Aorta (tissue), 5 donors: ENCODE measurements at places on chromosomes 6 and 20. TPM values are rescaled to one million over a fixed set of nuclear protein-coding genes. Genes with fewer than 3 reads are reported as not detected.

DNA sequence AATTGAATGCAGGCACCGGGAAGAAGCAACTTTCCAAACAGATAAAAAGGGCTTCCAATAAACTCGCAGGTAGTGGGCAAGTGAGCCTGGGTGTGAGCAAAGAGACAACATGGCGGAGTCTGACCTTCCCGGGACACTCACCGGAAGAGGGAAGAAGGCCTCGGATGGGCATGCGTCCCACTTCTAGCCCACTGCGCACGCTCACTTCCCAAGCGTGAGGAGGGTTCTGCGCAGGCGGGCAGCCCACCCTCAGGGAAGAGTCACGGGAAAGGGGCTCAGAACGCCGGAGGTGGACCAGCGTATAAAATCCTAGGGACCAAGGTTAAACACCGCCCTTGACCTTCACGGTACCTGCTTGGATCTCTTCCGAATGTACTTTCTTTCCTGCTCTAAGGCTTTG, 95.5 kb upstream of the AFDN start:
- no peaks in the 10 kb centered on the region for H3K4me1 ChIP-seq
- no peak overlapping the region for H3K27ac ChIP-seq
- no peaks in the 10 kb centered on the region for H3K27me3 ChIP-seq
- H3K36me3 ChIP-seq = no peaks in the 10 kb centered on the region
- no peak for DNase-seq

DNA sequence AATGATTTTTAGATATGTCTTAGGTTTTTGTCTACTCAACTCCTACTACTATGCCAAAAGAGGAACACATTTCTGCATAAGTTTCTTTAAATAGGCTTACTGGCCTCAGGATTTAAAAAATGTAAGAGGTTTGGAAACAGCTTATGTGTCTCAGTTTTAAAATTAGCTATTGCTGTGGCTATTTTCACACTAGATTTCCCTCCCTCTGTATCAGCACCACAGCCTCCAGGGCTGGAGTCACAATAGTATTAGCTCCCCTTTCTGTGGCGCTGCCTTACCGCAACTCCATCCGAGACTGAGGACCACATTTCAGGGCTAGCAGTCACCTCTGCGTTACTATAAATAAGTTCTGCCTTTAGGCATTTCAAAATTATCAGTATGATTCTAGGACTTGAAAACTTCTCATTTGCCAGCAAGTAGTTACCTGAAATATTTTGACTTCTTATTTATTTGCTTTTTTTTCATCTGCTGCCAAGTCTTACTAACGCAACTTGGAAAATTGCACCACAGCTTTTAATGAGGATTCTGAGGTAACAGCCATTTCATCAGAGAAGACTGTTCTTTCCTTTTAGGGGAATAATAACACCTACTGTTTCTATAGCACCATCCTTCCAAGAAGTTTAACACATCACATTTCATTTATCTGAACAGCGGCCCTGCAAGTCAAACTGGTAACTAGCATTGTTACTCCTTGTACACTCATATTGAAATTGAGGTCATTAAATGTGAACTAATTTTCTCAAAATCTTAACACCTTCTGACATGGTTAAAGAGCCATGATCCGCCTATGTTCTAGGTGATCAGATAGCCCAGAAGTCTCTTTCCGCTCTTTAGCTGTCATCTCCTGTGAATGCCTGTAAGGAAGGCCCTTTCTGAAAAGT, 105.9 kb downstream of the GJA10 start:
- no peaks in the 10 kb centered on the region for H3K36me3 ChIP-seq
- no peaks in the 10 kb centered on the region for H3K27me3 ChIP-seq
- peaks cover 2% of the 10 kb centered on the region for H3K4me1 ChIP-seq
- H3K27ac ChIP-seq = peak overlapping the region; percentile 24
- DNase-seq = no peak
- no peak overlapping the region for H3K4me3 ChIP-seq

DNA sequence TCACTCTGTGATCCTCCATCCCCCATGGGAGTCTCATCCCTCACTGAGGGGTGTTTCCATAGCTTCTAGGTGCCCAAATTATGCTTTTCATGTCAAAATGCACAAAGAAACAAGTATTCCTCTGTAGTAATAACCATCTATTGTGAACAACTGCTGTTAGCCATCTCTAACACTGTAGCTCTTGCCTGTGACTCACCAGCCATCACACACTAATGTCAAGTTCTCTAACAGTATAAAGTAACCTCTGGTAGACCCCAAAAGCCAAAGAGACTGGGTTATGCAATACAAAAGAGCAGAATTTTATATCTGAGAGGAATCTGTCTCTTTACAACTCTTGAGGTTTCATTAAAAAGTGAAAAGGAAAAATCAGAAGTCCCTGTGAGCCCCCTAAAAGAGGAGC, 25.4 kb upstream of the IYD start:
- H3K27ac ChIP-seq = no peak overlapping the region
- H3K4me1 ChIP-seq = no peaks in the 10 kb centered on the region
- H3K27me3 ChIP-seq = no peaks in the 10 kb centered on the region
- no peak for DNase-seq
- no peak overlapping the region for H3K4me3 ChIP-seq
- no peaks in the 10 kb centered on the region for H3K36me3 ChIP-seq

- no peaks in the 10 kb centered on the region for H3K36me3 ChIP-seq
- DNase-seq = no peak
- H3K4me3 ChIP-seq = no peak overlapping the region
- H3K27me3 ChIP-seq = no peaks in the 10 kb centered on the region
Observed at GRCh38 chr6:106516616-106517015, 112.7 kb downstream of the RTN4IP1 start.

DNA sequence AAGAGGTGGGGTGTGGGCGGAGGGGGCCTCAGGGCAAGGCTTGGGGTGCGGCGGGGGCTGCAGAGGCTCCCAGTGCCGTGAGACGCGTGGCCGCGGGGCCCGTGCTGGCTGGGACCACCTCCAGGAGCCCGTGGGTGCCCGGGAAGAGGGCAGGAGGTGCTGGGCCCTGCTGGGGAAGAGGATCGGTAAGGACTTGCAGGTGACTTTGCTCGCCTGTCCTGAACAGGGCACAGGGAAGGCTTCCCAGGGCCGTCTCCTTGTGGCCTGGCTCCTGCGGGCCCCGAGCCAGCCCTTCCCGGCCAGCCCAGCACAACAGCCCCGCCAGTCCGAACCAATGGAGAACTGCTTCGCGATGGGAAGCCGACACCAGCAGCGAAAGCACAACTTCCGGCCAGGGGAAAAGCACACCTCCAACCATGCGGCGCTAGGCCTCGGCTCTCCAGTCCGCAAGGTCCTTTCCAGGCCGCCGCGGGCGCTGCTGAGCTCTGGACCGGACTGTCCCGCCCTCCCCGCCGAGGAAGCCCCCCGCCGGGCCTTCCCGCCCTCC, 32.3 kb downstream of the IRF4 start:
- H3K36me3 ChIP-seq = no peaks in the 10 kb centered on the region
- no peaks in the 10 kb centered on the region for H3K4me1 ChIP-seq
- DNase-seq = no peak
- H3K27me3 ChIP-seq = no peaks in the 10 kb centered on the region
- H3K4me3 ChIP-seq = no peak overlapping the region

DNA sequence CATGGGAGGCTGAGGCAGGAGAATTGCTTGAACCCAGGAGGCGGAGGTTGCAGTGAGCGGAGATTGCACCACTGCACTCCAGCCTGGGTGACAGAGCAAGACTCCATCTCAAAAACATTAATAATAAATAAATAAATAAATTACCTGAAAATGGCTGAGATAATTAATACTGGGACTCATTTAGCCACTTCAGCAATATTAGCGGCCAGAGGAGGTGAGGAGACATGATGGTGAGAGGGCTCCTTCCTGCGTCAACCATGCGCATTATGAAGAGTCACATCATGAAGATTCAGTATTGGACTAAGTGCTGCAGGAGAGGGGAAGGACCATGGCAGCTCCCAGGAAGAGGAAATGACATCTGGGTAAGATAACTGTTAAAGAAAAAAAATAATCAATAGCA, 2.9 kb upstream of the PYGB start:
- no peak for DNase-seq
- no peaks in the 10 kb centered on the region for H3K27me3 ChIP-seq
- no peak overlapping the region for H3K4me3 ChIP-seq
- no peaks in the 10 kb centered on the region for H3K4me1 ChIP-seq
- H3K36me3 ChIP-seq = no peaks in the 10 kb centered on the region

DNA sequence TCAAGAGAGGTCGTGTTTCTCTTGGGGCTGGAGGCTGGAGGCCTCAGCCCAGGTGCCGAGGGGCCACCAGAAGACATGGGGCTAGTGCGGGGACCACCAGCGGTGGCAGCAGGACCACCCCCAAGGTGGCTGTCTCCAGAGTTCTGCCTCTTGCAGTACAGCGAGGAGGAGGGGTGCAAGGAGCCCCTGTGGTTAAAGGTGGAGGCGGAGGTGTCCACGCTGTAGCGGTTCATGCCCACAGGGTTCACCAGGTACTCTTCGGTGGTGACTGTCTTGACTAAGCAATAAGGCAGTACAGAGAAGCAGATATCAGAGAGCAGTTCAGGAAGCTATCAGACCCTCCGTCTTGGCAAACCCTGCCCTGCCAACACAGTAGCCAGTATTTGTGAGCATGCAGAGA, 103.4 kb downstream of the SCML4 start:
- no peak for DNase-seq
- no peak overlapping the region for H3K27ac ChIP-seq
- no peak overlapping the region for H3K4me3 ChIP-seq

GRCh38 chr6:133070410-133071043, 170.6 kb upstream of the EYA4 start:
- H3K36me3 ChIP-seq = no peaks in the 10 kb centered on the region
- no peak overlapping the region for H3K4me3 ChIP-seq
- no peaks in the 10 kb centered on the region for H3K4me1 ChIP-seq

DNA sequence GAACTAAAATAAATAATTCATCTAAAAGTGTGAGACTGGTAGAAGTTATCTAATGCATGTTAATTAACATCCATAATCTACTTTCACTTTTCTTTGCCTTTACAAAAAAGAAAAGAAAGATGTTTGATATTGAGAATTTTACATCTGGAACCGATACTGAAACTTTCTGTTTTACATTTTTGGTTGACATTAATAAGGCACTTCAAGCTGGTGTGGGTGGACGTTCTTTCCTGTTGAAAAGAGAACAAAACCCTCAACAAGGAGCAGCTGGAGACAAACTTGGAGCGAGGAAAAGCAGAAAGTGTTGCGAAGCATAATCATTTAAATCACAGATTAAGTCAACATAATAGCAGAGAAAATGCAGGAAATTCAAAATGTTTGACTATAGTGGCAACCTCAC, 575.2 kb upstream of the ADGRB3 start:
- DNase-seq = no peak
- H3K4me3 ChIP-seq = no peak overlapping the region
- no peaks in the 10 kb centered on the region for H3K4me1 ChIP-seq
- no peaks in the 10 kb centered on the region for H3K36me3 ChIP-seq
- H3K27ac ChIP-seq = no peak overlapping the region

DNA sequence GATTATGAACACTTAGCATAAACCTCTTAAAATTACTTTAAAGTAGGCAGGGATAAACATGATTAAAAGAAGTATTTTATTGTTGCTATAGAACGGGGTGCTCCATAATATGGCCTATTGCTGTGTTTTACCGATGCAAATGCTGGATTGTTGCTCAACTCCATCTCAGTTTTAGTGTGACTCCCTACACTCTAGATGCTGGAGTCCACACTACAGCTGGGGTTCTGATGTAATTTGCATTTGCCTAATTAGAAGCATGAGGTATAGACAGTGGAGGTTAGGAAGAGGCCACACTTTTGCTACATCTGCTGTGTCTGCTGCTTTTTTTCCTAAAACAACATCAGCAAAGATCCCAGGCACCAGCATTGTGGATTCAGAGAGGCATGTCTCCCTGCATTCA, 6.7 kb upstream of the HMGN3 start:
- H3K27ac ChIP-seq = no peak overlapping the region
- no peaks in the 10 kb centered on the region for H3K36me3 ChIP-seq
- DNase-seq = no peak
- H3K27me3 ChIP-seq = no peaks in the 10 kb centered on the region
- no peaks in the 10 kb centered on the region for H3K4me1 ChIP-seq

DNA sequence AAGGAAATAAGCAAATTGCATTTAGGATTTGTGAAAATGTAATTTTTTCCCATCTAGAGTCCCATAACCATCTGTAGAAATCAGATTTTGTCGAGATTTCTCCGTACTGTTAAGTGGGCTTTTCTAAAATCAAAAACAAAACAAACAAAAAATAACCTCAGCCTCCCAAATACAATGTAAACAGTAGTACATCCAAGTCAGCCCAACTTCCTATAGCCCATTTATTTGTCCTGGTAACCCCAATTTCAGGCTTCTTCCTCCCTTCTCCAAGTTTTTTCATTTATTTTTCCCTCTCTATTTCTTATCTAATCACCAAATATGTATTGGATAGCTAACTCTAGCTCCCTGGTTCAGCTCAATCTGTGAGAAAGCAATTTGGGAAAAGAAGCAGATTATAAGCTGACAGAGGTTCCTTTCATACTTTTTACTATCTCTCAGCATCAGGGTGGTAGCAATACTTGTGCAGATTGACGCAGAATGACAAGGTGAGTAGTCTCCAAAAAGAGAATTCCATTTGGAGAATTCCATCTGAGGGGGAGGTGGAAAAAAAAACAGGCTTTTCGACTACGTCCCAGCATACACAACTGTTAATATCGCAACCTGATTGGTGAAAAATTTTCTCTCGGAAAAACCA, 132.6 kb upstream of the BTN3A2 start:
- peaks cover 2% of the 10 kb centered on the region for H3K4me1 ChIP-seq
- DNase-seq = no peak
- no peak overlapping the region for H3K27ac ChIP-seq
- H3K36me3 ChIP-seq = no peaks in the 10 kb centered on the region
- no peak overlapping the region for H3K4me3 ChIP-seq

DNA sequence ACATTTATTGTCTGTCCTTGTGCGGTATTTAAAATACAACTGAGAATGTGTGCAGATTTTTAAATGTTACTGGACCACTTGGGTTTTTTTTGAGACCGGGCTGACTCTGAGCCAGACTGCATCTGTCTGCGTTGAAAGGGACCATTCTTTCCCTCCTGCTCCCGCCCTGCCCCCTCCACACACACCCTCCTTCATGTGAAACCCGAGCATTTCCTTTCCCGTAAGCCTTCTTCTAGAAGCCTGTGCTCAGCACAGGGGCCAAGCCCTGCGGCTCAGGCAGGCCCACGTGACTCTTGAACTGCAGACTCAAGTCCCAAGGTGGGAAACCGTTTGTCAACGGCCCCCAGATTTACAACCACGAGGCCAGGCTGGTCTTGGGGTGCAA, 82.7 kb upstream of the FOXC1 start:
- peak; percentile 76 for DNase-seq
- H3K27ac ChIP-seq = peak overlapping the region; percentile 20
- H3K4me3 ChIP-seq = no peak overlapping the region

Gene OR2H2
- not detected for polyA plus RNA-seq

Gene GID8
- 8.9 TPM for polyA plus RNA-seq

Gene SRSF12
- polyA plus RNA-seq = 0.25 TPM
